ENCODE measurements at places on chromosomes 6 and 20.

DNA sequence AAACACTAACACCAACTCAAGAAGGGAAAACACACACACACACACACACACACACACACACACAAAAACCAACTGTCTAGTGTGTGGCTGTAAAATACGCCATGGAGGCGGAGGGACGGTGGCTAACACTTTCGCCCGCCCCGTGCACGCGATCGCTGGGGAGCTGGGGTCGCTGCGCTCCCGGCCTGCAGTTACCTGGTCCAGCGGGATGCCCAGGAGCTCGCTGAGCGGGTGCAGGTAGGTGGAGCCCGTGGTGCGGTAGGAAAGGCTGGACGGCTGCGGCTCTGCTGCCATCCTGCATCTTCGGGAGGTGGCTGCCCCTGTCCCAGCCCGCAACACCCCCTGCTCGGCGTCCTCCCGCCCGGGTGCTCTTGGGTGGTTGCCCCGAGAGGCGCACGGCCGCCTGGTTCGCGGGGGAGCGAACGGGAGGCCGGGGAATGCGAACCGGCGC, 303 bp downstream of the MBOAT1 start:
- no peak for DNase-seq

GRCh38 chr20:8399947-8400346, 267.9 kb downstream of the PLCB1 start:
- DNase-seq: peak; percentile 97

DNA sequence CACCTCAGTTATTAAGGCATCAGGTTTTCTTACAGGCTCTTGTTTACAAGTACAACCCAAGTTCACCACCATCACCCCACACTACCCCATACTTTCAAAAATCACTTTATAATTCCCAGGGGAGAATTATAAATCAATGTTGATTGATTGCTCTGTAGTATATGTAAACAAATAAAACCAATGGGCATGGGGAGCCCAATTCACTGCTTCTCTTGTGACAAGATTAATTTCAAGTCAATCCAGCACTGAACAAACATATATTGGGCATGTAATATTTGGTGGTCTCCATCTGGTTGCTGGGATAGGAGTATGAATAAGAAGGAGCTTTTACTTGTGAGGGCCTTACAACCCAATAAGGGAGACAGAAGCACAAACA, 95.8 kb downstream of the CLVS2 start:
- DNase-seq: no peak

- DNase-seq: no peak
These were observed 1.5 kb upstream of the PMEPA1 start for GRCh38 chr20:57711311-57711712.

- DNase-seq: no peak
These were observed 55.6 kb upstream of the MPC1 start for GRCh38 chr6:166438211-166438861.

- no peak for DNase-seq
These were observed 307.1 kb upstream of the PLN start for GRCh38 chr6:118240878-118241528.

DNA sequence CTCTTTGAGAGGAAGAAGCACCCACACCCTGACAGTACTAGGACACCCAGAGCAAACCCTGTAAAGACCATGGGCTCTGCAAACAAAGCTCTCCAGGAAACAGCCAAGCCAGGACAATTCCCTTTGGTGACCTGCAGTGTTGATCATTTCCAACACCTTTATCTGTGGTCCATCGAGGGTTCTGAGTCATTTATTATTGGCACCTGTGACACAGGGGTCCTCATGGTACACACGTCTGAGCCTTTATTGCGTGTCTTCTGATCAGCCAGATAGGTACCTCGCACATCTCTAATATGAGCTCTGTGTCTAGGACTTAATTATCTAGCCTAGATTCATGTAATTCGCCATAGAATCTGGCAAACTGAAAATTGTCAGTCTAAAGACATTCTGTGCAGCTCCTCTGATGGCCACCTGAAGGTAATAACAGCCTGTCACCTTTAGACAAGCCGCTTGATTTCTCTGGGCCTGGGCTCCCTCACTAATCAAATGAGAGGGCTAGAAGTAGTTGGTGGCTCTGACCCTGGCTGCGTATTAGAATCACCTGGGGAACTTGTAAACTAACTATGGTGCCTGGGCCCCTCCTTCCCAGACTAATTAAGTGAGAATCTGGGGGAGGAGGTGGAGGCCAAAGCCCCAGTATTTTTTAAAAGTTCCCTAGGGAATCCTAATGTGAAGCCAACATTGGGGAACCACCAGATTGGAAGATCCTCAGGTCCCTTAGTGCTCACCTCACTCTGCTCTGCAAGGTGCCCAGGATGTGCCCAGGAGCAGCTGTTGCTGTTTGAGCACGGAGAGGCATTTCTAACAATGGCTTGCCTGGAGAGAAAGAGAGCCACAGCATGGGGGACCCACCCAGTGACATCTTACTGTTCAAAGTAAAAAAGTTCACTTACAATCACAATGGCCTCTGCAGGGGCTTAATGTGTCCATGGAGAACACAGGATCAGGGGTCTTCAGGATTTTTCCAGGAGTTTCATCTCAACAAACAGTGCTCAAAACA, 122.0 kb upstream of the ARID1B start:
- DNase-seq: no peak

DNA sequence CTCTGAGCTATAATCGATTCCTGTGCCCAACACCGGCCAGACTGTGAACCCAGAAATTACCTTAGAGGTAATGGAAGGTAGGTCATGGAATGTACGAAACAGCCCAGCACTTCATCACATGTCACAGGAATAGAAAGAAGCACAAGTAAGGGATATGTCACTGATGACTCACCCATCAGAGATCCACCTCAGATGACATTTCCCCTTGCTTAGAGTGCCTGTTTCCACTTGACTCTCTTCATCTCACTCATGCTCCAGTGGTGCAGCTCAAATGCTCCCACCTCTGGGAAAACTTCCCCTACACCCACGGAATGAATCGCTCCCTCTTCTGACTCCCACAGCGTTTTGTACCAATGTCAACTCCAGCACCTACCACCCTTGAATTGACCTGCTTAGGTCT, 381.6 kb upstream of the CNR1 start:
- DNase-seq: no peak

Measured in inflammatory macrophage treated with lipopolysaccharide for 4 hours (primary cell).